ENCODE measurements at places on chromosomes 3 and 15.
A peak's percentile ranks its signal among the peaks of the same experiment; 100 is the strongest.

DNA sequence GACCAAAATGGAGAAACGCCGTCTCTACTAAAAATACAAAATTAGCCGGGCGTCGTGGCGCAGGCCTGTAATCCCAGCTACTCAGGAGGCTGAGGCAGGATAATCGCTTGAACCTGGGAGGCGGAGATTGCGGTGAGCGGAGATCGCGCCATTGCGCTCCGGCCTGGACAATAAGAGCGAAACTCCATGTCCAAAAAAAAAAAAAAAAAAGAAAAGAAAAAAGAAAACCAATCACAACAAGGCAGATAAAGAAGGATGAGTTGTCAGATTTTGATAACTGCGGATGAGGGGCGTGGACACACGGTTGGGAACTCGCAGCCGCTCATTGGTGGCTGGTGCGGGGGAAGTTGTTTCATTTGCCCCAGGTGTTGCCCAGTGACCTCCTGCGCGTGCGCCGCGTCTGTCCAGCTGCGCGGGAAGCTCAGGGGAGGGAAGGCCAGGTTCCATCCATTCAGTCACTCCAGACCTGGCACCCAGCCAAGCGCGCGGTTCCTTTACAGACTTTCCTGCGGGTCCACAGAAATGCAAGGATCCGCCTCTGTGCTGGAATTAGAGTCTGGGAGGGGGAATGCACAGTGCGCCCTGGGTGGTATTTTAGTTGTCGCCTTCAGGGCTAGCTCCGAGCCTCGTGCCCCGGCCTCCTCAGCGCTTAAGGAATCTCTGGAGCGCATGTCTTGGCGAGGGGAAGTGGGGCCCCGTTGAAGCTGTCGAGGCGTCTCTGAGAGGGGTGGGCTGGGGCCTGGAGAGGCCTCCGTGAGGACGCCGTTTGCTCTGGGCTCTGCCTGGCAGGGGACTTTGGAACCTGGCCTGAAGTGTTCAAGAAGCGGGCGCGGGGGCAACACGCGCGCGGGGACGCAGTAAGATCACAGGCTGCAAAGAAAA, 708 bp upstream of the GCHFR start:
- DNase-seq, result peak; percentile 60

DNA sequence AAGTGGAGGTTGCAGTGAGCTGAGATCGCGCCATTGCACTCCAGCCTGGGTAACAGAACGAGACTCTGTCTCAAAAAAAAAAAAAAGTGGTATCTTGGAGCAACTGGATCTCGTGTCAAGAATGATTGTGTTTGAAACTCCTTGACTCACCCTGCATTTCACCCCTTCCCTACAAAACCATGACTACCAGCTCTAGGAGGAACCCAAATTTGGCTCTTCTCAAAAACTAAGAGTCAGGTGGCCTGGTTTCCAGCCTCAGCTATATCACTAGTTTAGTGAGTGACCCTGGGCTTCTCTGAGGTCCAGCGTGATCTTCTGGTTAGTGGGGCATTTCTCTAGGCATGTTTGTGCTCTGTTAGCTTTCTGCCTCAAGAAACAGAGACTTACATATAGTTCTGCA, 222.1 kb downstream of the FAM43A start:
- no peak for DNase-seq

DNA sequence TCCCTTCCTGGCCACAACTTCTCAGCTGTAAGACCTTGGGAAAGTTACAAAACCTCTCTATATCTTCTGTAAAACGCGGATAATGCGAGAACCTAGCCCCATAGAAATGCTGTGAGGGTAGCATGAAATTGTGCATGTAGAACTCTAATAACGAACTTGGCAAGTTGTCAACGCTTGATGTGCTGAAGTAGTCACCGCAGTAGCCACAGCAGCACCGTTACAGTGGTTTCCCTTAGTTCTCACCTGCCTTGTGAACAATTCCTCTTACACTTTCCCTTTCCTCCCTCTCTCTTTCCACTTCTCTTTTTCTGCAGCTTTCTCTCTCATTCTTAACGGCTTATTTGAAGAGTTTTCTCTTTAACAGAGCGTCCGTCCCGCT, 447 bp upstream of the SHQ1 start:
- DNase-seq, result peak; percentile 33

GRCh38 chr3:71991046-71991445, 206.1 kb upstream of the PROK2 start:
- no peak for DNase-seq

Measured in activated CD4-positive, CD25-positive, alpha-beta regulatory T cell treated with anti-CD3 and anti-CD28 coated beads, Interleukin-2, amount 50 U/mL, for 72 hours (primary cell).